Spinal cord (tissue), 10 donors: ENCODE measurements at places on chromosomes 4 and X. TPM values are rescaled to one million over a fixed set of nuclear protein-coding genes. Genes with fewer than 3 reads are reported as not detected.

WDR45 gene
- 49.0 TPM for polyA plus RNA-seq

COMMD8 gene
- polyA plus RNA-seq: 15.9 TPM

CHIC1 gene
- polyA plus RNA-seq: 11.5 TPM

ZCCHC18 gene
- polyA plus RNA-seq: 30.6 TPM

AKAP4 gene
- polyA plus RNA-seq: not detected

RTL9 gene
- 2.5 TPM for polyA plus RNA-seq

GLUD2 gene
- polyA plus RNA-seq: 11.4 TPM

GAB3 gene
- 3.0 TPM for polyA plus RNA-seq

TRIM60 gene
- polyA plus RNA-seq: not detected

TMEM156 gene
- 0.83 TPM for polyA plus RNA-seq

VSIG4 gene
- 16.8 TPM for polyA plus RNA-seq

NPY5R gene
- 7.4 TPM for polyA plus RNA-seq

CCNG2 gene
- 62.1 TPM for polyA plus RNA-seq

SSX3 gene
- not detected for polyA plus RNA-seq

SOWAHD gene
- 1.1 TPM for polyA plus RNA-seq

PCDH18 gene
- polyA plus RNA-seq: 25.9 TPM

MTNR1A gene
- 1.2 TPM for polyA plus RNA-seq

RRH gene
- polyA plus RNA-seq: 0.59 TPM

EGFL6 gene
- 12.7 TPM for polyA plus RNA-seq

PRR32 gene
- 1.8 TPM for polyA plus RNA-seq

NCAPG gene
- 15.4 TPM for polyA plus RNA-seq

NAP1L5 gene
- 199 TPM for polyA plus RNA-seq

TEX13D gene
- polyA plus RNA-seq: not detected

NWD2 gene
- polyA plus RNA-seq: 10.3 TPM

MAP7D2 gene
- 35.8 TPM for polyA plus RNA-seq

STEEP1 gene
- 32.9 TPM for polyA plus RNA-seq

IDUA gene
- 40.2 TPM for polyA plus RNA-seq

HTT gene
- polyA plus RNA-seq: 38.9 TPM

SLC6A14 gene
- not detected for polyA plus RNA-seq

GDPD2 gene
- 35.0 TPM for polyA plus RNA-seq

NSUN7 gene
- 7.6 TPM for polyA plus RNA-seq

MAGEB10 gene
- not detected for polyA plus RNA-seq

ZFP42 gene
- polyA plus RNA-seq: 0.42 TPM

CLGN gene
- polyA plus RNA-seq: 12.5 TPM

PF4V1 gene
- polyA plus RNA-seq: 1.3 TPM

UGT2B15 gene
- polyA plus RNA-seq: not detected

VCX3B gene
- not detected for polyA plus RNA-seq

XIAP gene
- polyA plus RNA-seq: 47.9 TPM

CFAP99 gene
- polyA plus RNA-seq: 5.9 TPM

ADH1A gene
- not detected for polyA plus RNA-seq

CNKSR2 gene
- 15.9 TPM for polyA plus RNA-seq

C4orf50 gene
- 2.6 TPM for polyA plus RNA-seq

GPAT3 gene
- 3.6 TPM for polyA plus RNA-seq

SPANXN3 gene
- polyA plus RNA-seq: not detected

NKX3-2 gene
- 0.51 TPM for polyA plus RNA-seq

RAB9B gene
- polyA plus RNA-seq: 22.0 TPM

CABS1 gene
- polyA plus RNA-seq: 0.11 TPM

CLDN22 gene
- polyA plus RNA-seq: 1.6 TPM

SULT1B1 gene
- polyA plus RNA-seq: 1.4 TPM

SSX2 gene
- polyA plus RNA-seq: not detected

ASB11 gene
- polyA plus RNA-seq: not detected

ODAPH gene
- polyA plus RNA-seq: 0.19 TPM

C4orf54 gene
- polyA plus RNA-seq: 0.05 TPM

SHROOM4 gene
- polyA plus RNA-seq: 15.5 TPM

PGK1 gene
- polyA plus RNA-seq: 397 TPM

GIMD1 gene
- polyA plus RNA-seq: not detected

ASB5 gene
- 0.35 TPM for polyA plus RNA-seq

PDGFC gene
- polyA plus RNA-seq: 24.5 TPM

ATP7A gene
- polyA plus RNA-seq: 8.6 TPM
